Midbrain (tissue), 1 donor: ENCODE measurements at places on chromosomes 16 and 17.

- no peak for DNase-seq
Observed at GRCh38 chr16:88195269-88195705, 187.5 kb upstream of the ZNF469 start.

DNA sequence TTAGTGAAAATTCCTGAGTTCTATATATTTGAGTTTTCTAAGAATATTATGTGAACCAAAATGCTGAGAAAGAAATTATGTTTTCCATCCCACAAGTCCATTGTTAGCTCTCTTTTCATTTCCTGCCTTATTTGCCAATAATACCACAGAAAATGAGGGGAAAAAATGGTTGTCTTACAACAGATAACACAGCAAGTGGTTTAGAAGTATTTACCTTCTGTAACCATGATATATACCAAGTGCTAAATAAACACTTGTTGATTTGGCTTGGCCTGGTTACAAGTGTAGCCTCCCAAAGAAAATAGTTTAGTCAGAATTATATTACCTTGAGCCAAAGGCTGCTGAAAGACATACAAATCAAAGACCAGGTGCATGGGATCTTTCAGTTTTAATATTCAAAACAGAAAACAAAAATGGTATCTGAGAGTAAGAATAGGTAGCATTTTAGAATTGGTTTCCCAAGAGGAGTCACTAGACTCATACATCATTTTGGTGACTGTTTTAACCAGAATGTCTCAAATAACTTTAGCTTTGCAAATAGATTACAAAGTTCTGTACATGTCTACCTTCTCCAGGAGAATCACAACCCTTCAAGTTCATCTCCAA, 439.8 kb upstream of the DYNLRB2 start:
- no peak for DNase-seq

- DNase-seq = no peak
Observed at GRCh38 chr17:39027455-39028035, 60.3 kb upstream of the FBXO47 start.

- no peak for DNase-seq
Observed at GRCh38 chr16:11476676-11477075, 110.0 kb downstream of the LITAF start.

GRCh38 chr16:17532338-17532995, 61.7 kb upstream of the XYLT1 start:
- DNase-seq = no peak

- DNase-seq = no peak
Observed at GRCh38 chr17:4426499-4427208, 7.1 kb upstream of the SPNS3 start.

DNA sequence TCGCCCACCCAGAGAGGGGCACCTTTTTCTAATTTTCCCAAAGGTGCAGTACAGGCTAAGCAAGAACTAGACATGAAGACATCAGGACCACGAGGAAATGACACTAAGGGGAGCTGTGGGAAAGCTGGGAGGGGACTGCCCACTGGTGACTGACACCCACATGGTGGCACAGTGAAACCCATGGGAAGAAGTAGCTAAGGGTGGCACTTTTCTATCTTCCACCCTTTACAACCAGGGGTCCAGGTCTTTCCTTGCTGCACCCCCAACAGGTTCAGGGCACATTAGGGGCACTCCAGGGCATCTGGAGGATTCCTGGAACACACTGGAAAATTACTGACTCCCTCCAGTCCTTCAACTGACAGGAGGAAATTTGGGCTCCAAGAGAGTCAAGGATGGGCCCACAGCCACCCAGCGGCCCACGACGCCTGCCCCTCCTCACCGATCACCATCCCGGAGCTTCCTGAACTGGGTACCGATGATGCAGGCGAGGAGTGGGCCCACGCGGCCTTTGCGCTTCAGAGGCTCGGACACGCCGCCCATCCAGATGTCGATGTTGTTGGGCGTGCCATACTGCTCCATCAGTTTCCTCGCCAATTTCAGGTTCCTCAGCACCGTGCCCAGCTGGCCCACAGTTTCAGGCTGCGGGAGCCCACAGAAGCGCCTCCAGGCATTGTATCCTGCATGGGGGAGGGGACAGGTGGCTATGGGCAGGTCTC, 9.4 kb downstream of the MPO start:
- DNase-seq = no peak

DNA sequence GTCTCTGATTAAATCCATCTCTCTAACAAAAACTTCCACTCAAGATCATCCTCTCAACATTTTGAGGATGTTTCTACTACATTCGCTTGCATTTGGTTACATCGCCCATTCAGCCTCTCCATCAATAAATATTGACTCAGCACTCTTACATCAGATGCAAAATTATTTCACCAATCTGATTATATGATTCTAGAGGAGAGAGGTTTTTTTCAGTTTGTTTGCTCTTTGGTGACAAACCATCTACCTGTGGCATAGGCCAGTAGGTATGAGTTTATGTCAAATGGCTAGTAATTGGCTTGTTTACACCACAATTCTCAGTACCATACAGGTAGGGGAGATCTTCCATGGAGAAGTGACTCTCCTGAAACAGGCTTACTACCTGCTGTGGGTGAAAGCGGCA, 52.3 kb downstream of the TOX3 start:
- DNase-seq = no peak

- no peak for DNase-seq
Observed at GRCh38 chr16:12387786-12388185, 411.3 kb downstream of the SNX29 start.

DNA sequence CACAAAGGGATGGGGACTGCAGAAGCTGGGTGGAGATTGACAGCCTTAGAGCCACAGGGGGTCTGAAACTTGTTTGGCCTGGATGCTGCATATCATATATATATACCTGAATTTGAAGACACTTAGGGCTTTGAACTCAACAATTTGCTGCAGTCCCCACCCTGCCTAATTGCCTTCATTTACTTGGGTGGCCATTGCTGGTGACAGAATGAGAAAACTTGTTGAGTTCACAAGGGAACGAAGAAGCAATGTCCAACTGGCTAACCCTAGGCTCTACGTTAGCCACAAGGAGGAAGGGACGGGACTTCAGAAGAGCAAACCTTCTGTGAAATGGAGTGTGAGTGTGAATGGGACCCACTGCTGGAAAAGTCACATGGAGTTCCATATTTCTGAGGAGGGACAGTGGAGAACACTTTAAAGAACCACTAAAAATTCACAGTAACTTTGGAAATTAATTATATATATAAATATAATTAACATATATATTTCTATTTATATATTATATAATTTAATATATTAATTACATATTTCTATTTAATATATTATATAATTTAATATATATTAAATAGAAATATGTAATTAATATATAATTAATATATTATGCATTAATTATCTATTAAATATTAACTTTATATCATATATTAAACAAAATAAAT, 215.3 kb upstream of the SOX9 start:
- DNase-seq = no peak

DNA sequence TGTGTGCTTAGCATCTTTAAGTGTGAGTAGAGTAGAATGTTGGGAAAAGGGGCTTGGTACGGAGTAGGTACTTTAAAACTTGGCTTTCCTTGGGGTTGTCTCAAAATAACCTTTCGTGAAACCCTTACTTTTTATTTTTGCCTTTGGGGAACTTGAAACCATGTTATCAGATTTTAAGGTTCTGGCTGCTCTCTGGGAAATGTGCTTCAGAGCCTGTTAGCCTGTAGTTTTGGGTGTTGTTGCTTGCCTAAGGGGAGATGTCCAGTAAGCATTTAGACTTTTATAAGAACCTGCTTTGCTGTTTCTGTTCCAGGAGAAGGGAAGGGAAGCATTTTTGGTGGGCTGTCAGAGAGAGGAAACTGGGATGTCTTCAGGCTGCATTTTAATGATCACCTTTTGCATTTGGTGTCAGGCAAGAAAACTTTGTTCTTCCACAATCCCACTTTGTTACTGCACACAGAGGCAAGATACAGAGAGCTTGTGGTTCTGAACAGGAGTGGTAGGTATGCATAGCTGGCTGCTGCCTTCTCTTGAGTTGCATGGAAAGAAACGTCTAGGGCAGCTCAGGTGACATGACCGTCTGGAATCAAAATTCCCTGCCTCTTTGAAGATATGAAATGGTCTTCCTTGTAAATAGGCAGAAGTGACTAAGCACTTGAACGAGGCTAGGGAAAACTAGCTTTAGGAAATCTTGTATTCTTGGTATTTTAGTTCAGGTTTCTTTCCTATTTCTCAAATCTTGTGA, 1.7 kb downstream of the RABEP1 start:
- DNase-seq = no peak

- DNase-seq = no peak
Observed at GRCh38 chr17:45895969-45896785, 1.8 kb downstream of the MAPT start.

DNA sequence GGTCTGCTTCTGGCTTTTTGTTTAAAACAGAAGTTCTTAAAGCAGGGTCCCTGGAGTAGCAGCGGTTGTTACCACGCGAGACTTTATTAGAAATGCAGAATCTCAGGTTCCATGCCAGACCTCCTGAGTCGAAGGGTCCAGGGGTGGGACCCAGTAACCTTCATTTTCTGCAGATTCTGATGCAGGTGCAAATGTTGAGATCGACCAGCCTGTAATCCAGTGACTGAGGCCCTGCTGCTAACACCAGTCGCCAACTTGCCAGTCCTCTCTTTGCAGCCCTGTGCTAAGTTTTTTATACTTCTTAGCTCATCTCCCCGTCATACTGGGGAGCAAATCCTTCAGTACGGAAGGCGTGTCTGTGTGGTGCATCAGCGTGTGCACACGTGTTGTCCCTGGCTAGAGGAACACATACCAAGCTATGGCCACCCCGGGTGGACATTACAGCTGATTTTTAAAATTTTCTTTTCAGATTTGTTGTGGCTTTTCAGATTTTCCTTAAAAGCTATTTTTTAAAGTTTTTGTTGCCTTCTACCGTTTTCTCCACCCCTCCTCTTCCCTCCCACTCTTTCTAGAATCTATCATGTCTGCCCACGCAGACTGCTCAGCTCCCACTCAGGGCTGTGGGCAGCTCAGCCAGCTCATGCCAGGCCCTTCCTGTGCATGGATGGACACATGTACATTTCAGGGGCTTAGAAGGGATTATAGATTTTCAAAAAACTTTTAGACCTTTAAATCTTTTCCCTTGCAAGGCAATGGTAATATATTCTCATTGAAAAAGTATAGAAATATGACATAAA, 57.7 kb downstream of the MEAK7 start:
- DNase-seq = no peak

GRCh38 chr16:12898551-12898950, 2.8 kb upstream of the SHISA9 start:
- no peak for DNase-seq

DNA sequence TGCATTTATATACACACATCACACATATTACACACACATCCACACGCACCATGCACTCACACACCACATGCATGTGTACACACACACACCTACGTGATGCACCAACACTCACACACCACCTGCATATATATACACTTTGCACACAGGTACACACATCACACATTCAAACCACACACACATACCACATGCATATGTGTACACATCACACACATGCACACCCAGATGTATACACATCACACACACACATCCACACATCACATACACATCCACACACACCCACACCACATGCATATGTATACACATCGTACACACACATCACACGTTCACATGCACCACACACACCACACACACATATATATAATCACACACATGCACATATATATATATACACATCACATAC, 281.8 kb downstream of the IRF8 start:
- no peak for DNase-seq

DNA sequence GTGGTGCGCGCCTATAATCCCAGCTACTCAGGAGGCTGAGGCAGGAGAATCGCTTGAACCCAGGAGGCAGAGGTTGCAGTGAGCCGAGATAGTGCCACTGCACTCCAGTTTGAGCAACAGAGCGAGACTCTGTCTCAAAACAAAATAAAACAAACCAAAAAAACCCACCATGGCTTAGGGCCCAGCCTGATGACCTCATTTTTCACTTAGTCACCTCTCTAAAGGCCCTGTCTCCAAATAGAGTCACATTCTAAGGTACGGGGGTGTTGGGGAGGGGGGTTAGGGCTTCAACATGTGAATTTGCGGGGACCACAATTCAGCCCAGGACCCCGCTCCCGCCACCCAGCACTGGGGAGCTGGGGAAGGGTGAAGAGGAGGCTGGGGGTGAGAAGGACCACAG, 1.4 kb upstream of the STH start:
- DNase-seq = no peak

GRCh38 chr17:48726114-48726915, 2.2 kb downstream of the HOXB13 start:
- no peak for DNase-seq

- DNase-seq = no peak
Observed at GRCh38 chr17:8952191-8952590, 13.3 kb downstream of the PIK3R5 start.

- DNase-seq = no peak
Observed at GRCh38 chr16:4387781-4388180, 16.1 kb downstream of the VASN start.

DNA sequence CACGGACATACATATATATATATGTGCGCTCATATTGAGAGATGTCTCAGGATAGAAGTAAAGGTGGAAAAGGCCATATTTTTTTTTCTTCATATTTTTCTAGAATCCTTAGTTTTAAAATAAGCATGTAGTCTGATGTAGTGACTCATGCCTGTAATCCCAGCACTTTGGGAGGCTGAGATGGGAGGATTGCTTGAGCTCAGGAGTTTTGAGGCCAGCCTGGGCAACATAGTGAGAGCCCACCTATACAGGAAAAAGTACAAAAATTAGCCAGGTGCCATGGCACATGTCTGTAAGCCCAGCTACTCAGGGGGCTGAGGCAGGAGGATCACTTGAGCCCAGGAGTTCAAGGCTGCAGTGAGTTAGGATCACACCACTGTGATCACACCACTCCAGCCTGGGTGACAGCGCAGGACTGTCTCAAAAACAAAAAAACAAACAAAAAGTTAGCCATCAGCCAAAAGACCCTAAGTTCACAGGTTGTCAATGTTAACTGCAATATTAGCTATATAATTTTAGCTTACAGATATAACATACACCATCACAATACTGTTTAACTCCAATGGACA, 10.4 kb downstream of the ZNF652 start:
- no peak for DNase-seq

GRCh38 chr17:10646392-10646990, 10.6 kb downstream of the MYH3 start:
- peak; percentile 76 for DNase-seq
